Lung (tissue), 17 donors: ENCODE measurements at places on chromosomes 12 and 14.

GRCh38 chr14:75794615-75795038, 133.6 kb downstream of the TTLL5 start:
- no peak overlapping the region for H3K27ac ChIP-seq
- H3K36me3 ChIP-seq, result no peaks in the 10 kb centered on the region
- no peaks in the 10 kb centered on the region for H3K27me3 ChIP-seq
- no peak for DNase-seq
- H3K4me3 ChIP-seq, result no peak overlapping the region

DNA sequence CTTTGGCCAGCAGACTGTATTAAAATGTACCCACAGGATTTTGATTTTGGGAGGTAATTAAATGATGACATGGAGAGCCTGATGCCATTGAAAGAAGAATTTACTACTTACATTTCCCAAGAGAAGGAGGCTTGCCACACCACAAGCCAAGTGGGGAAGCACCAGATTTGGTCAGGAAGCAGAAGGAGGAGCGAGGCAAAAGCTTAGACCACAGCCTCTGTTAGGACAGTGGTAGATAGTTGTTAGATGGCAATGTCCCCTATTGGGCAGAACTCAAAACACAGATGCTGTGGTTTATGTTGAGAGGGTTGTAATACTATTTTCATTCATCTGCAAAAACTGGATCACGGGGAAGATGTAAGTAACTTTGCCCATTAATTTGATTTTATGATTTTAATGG, 709.4 kb downstream of the VRK1 start:
- no peak for DNase-seq
- no peaks in the 10 kb centered on the region for H3K4me1 ChIP-seq
- no peaks in the 10 kb centered on the region for H3K36me3 ChIP-seq

GRCh38 chr14:90499908-90500664, 103.3 kb downstream of the CALM1 start:
- no peaks in the 10 kb centered on the region for H3K4me1 ChIP-seq
- H3K4me3 ChIP-seq, result no peak overlapping the region
- no peak for DNase-seq
- H3K27me3 ChIP-seq, result no peaks in the 10 kb centered on the region

- H3K4me3 ChIP-seq, result no peak overlapping the region
- H3K27me3 ChIP-seq, result no peaks in the 10 kb centered on the region
- peaks cover 18% of the 10 kb centered on the region for H3K4me1 ChIP-seq
- peak; percentile 59 for DNase-seq
- H3K27ac ChIP-seq, result no peak overlapping the region
- H3K36me3 ChIP-seq, result no peaks in the 10 kb centered on the region
Observed at GRCh38 chr12:92063641-92064040, 82.0 kb downstream of the BTG1 start.

GRCh38 chr14:43360239-43360638, 1146.8 kb downstream of the FSCB start:
- no peak for DNase-seq
- H3K4me1 ChIP-seq, result no peaks in the 10 kb centered on the region
- H3K36me3 ChIP-seq, result no peaks in the 10 kb centered on the region
- no peaks in the 10 kb centered on the region for H3K27me3 ChIP-seq
- H3K27ac ChIP-seq, result no peak overlapping the region
- no peak overlapping the region for H3K4me3 ChIP-seq

DNA sequence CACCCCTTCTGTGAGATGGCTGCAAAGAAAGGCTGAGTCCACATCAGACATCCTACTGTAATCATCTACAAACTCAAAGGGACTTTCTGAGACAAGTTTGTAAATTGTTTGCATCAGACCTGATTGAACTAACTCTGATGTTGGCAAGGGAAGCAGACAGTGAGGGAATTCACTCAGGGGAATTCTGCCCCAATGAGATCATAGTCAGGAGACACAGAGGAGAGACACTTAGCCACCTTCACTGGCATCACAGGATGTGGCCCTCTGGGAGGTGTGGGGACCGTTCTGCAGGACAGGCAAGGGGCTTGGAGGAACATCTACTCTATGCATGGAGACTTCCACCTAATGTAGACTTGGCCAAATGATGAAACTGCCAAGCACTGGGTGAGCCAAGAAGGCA, 70.7 kb upstream of the DDX11 start:
- H3K4me1 ChIP-seq, result no peaks in the 10 kb centered on the region
- no peak overlapping the region for H3K4me3 ChIP-seq
- DNase-seq, result no peak
- no peaks in the 10 kb centered on the region for H3K36me3 ChIP-seq
- no peaks in the 10 kb centered on the region for H3K27me3 ChIP-seq
